Activated B cell treated with CpG ODN at 0.5 μM for 24 hours (primary cell): ENCODE measurements at places on chromosomes 12 and 14.

DNA sequence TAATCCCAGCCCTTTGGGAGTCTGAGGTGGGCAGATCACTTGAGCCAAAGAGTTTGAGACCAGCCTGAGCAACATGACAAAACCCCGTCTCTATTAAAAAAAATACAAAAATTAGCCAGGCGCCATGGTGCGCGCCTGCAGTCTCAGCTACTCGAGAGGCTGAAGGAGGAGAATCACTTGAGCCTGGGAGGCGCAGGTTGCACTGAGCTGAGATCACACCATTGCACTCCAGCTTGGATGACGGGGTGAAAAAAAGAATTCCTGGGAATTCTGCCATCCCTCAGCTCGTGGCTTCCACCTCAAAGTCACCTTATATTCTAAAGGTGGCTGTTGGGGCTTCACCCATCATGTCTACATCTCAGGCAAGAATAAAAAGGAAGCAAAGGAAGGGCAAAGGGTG, 12.9 kb downstream of the BCL2L14 start:
- no peak for DNase-seq

GRCh38 chr12:67315661-67316060, 46.5 kb downstream of the CAND1 start:
- DNase-seq = no peak

DNA sequence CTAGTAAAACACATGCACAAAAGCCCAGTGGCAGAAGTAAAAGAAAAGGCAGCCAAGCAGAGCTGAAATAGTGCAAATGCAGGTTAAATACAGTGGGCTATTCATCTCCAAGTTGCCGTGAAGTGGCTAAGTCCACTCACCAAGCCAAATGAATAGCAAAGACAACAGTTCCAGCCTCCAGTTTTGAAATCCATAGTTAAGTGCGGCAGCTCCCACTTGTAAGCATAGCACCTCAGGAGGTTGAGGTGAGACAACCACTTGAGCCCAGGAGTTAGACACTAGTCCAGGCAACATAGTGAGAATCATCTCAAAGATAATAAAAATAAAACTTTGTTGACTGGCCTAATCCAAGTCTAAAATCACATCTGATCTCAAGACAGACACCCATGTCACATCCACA, 9.8 kb upstream of the PHLDA1 start:
- no peak for DNase-seq

GRCh38 chr12:65590318-65590717, 234.0 kb upstream of the HMGA2 start:
- DNase-seq = no peak

GRCh38 chr14:92253381-92253894, 69.5 kb upstream of the SLC24A4 start:
- no peak for DNase-seq

- no peak for DNase-seq
Observed at GRCh38 chr12:118979763-118980406, 1.5 kb upstream of the SRRM4 start.

- DNase-seq = no peak
Observed at GRCh38 chr12:25840678-25841465, 117.6 kb upstream of the RASSF8 start.

- DNase-seq = no peak
Observed at GRCh38 chr14:50550294-50550693, 9.7 kb upstream of the ATL1 start.

- DNase-seq = no peak
Observed at GRCh38 chr14:24312736-24313507, 1.6 kb downstream of the LTB4R start.

- DNase-seq = no peak
Observed at GRCh38 chr12:3602488-3602887, 111.5 kb downstream of the PRMT8 start.
